ENCODE measurements at places on chromosomes 12 and 14.

- no peak for DNase-seq
These were observed 9.1 kb downstream of the KRT8 start for GRCh38 chr12:52895726-52896189.

GRCh38 chr12:130480887-130481286 lies 143.2 kb downstream of the PIWIL1 start:
- no peak for DNase-seq

- DNase-seq, result no peak
These were observed 20.8 kb upstream of the AMHR2 start for GRCh38 chr12:53402871-53403270.

GRCh38 chr14:74562515-74563232 lies 49.4 kb downstream of the LTBP2 start:
- DNase-seq, result no peak

- no peak for DNase-seq
These were observed 427.5 kb downstream of the BCL11B start for GRCh38 chr14:98844456-98844855.

DNA sequence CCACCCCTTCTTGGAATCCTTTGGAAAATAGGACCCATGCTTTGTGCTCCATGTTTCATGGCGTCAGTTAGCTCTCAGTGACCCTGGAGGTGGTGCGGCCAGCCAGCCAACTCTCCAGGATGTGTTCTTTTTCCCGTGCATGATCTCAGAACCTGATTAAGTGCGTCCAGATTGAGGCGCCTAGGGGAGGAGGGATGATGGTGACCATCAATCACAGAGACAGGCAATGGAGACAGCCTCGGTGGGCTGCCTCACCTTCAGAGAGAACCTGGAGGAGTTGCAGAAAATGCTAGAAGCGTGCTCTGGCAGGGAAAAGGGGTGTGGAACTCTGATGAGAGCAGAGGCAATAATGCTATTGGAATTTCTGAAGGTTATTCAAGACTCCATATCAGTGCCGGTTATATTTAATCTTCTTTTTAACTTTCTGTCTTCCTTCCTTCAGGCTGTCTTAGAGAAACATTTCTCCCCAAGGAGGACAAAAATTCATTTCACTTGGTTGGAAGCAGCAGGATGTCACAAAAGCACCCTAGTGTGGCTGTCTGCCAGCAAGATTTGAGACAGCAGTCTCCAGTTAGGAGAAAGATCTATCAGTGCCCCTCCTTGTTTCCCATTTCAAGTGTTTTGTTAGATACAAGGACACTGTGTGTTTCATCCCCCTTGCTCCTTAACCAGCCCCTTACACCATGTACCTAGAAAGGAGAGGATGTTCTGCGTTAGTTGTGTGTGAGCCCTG lies 53.3 kb upstream of the IGF1 start:
- no peak for DNase-seq

DNA sequence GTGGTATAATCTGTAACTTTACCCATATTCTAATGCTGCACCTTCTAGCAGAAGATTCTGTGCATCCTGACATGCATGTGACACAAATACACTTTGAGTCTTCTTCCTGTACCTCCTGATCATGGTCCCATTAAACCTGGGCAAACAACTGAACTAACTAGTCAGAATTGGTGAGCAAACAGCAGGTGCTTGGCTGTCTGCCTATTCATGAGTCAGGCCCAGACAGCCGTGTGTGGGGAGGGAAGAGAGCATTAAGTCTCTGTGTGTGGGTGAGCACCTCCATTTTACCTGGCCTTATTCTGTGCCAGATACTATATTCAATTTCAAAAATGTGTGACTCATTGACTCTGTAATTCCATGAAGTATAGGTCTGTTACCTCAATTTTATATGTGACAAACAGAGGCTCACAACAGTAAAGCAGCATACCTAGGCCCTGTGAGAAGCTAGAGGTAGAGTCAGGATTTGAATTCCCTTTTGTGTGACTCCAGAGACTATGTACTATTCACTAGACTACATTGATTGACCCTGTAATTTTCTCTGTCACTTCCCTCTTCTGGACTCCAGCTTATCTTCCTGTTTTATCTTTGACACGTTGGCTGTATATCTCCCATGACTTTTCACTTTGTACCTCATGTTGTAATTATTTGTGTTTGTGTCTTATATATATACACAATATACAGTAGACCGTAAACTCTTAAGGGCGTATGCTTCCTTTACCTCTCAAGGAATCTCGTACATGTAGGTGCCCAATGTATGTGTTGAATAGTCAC lies 32.2 kb downstream of the SUSD6 start:
- no peak for DNase-seq

- DNase-seq, result no peak
These were observed 700.0 kb downstream of the TMTC2 start for GRCh38 chr12:83386527-83387264.

DNA sequence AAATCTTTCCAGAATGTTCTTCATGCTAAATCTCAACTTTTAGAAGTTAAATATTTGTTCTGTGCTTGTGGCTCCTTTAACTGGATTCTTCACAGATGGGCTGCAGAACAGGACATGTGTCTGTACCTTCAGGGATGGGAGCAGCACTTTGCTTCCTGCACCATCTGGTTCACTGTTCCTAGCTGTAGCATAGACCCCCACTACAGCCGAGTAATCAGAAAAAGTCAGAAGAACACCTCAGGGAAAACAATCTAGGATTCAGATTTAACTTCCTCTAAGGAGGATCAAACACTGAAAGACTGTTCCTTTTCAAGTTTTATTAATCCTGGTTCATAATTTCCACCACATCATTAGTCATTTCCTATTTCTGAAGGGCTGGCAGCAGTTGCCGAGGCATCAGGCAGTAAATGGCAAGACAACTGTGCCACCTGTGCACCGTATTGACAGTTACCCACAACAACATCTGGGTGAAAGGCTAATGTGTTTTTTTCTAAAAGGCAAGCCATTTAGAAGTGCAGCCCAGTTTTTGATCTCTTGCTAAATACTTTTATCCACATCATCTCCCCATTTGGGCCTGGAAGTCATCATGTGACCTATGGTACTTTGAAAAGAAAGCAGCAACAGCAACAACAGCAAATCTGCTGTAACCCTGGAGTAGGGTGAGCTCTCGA lies 212.8 kb upstream of the BMP4 start:
- no peak for DNase-seq

GRCh38 chr12:60494244-60494643 lies 898.4 kb downstream of the SLC16A7 start:
- DNase-seq, result peak; percentile 67

- DNase-seq, result no peak
These were observed 190.5 kb downstream of the DICER1 start for GRCh38 chr14:94966868-94967267.

DNA sequence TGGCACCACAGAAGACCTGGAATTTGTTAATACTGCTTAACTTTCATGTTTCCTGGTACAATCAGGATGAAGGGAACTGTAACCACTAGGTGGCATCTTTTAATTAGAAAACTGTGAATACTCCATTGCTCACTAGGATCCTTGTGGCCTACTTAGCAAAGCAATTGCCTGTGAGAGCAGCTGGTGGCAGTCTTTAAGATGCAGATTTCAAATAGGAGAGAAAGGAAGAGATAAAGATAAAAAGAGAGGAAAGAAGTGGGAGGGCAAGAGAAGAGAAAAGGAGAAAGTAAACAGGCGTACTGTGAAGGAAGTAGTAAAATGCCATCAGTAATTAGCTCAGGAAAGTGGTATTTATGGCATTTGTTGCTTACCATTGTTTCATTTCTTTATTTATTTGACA lies 114.5 kb downstream of the RAD51B start:
- peak; percentile 85 for DNase-seq

DNA sequence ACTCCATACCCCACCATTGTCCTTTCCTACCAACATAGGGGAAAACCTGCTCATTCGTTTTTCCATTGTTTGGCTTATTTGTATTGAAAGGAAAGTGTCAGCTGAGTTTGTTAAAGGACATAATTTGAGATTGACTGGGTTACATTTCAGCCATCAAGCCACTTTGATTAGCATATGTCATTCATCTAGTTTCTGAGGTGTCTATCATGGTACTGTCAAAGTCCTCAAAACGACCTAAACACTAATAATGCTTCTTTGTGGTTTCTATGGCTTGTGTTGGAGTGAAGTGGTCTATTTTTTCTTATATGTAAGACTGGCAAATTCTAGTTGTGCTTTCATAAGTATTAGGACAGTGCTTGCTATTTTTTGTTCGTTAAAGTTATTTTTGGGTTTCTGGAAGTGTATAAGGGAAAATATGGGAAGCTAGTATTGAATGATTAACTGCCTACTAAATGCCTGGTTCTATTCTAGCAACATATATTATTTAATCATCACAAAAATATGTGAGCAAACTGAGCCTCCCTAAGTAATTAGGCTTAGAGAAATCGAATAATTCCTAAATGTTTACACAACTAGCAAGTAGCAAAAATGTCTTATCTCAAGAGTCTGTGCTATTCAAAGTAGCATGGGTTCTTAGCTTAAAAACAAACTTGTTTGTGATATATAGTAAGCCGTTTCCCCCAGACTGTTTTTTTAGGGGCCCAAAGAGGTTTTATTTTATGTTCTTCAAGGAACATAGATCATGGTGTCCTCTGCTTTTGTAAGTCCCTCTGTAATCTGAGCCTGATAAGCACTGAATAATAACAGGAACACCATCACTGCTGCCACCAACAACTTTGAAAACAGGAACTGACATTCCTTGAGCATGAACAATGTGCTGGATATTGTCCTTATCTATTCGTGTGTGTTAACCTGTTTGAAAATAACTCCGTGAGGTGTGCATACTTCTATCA lies 67.1 kb downstream of the DERA start:
- peak; percentile 57 for DNase-seq

GRCh38 chr14:22427771-22428231 lies 161.2 kb downstream of the DAD1 start:
- peak; percentile 63 for DNase-seq

DNA sequence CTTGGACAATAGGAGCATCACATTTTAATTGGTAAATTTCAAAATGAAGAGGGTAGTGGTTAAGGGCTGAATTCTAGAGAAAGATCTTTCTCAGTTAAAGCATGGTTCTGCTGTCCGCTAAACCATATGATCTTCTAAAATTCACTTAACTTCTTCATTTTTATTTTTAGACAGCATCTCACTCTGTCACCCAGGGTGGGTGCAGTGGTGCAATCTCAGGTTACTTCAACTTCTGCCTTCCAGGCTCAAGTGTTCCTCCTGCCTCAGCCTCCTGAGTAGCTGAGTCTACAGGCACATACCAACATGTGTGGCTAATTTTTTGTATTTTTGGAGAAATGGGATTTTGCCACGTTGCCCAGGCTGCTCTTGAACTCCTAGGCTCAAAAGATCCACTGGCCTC lies 226.7 kb upstream of the ABCD2 start:
- DNase-seq, result no peak

GRCh38 chr12:67909681-67910080 lies 79.6 kb upstream of the IFNG-AS1 start:
- DNase-seq, result no peak

DNA sequence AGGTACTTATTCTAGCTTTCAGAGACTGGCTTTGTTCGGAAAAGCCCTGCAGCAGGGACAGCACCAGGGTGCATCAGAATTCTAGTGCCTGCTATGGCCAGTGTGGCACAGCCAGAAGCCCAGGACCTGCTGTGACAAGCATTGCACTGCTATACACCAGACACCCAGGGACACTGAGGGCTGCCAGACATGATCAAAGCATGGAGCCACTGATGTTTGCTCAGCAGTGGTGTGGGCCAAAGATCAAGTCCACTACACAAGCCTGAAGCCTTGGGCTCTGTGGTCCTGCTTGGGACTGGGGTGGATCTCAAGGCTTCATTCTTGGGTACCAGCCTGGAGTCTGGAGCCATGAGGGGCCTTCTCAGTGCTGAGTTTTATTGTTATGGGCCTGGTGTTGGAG lies 36.1 kb upstream of the CDKN3 start:
- DNase-seq, result no peak

Measured in AG10803 (cell line).